ENCODE measurements at places on chromosomes 13 and 19. TPM values are rescaled to one million over a fixed set of nuclear protein-coding genes. Genes with fewer than 3 reads are reported as not detected.
A peak's percentile ranks its signal among the peaks of the same experiment; 100 is the strongest.

Gene SERTAD1
- 9.7 TPM for polyA plus RNA-seq

Gene ETV2
- polyA plus RNA-seq: 1.6 TPM

Gene GPR18
- 0.17 TPM for polyA plus RNA-seq

Gene IGLON5
- 5.2 TPM for polyA plus RNA-seq

Gene ACP7
- polyA plus RNA-seq: 0.20 TPM

Gene PSG4
- not detected for polyA plus RNA-seq

Gene C19orf18
- 1.7 TPM for polyA plus RNA-seq

Gene TLE2
- 27.0 TPM for polyA plus RNA-seq

Gene KIR3DL1
- not detected for polyA plus RNA-seq

Gene PLD3
- polyA plus RNA-seq: 275 TPM

Gene KLK14
- 0.23 TPM for polyA plus RNA-seq

Gene ATP5F1D
- 129 TPM for polyA plus RNA-seq

Gene LILRA1
- polyA plus RNA-seq: 0.43 TPM

Gene ATP4A
- 0.11 TPM for polyA plus RNA-seq

Gene LACC1
- 4.7 TPM for polyA plus RNA-seq

Gene FCER2
- polyA plus RNA-seq: 0.06 TPM

Gene STARD13
- polyA plus RNA-seq: 21.4 TPM

GRCh38 chr13:102710261-102710679 lies 15.4 kb upstream of the METTL21C start:
- DNase-seq: no peak

- no peak for DNase-seq
Observed at GRCh38 chr13:63075126-63075525, 1659.5 kb upstream of the PCDH20 start.

DNA sequence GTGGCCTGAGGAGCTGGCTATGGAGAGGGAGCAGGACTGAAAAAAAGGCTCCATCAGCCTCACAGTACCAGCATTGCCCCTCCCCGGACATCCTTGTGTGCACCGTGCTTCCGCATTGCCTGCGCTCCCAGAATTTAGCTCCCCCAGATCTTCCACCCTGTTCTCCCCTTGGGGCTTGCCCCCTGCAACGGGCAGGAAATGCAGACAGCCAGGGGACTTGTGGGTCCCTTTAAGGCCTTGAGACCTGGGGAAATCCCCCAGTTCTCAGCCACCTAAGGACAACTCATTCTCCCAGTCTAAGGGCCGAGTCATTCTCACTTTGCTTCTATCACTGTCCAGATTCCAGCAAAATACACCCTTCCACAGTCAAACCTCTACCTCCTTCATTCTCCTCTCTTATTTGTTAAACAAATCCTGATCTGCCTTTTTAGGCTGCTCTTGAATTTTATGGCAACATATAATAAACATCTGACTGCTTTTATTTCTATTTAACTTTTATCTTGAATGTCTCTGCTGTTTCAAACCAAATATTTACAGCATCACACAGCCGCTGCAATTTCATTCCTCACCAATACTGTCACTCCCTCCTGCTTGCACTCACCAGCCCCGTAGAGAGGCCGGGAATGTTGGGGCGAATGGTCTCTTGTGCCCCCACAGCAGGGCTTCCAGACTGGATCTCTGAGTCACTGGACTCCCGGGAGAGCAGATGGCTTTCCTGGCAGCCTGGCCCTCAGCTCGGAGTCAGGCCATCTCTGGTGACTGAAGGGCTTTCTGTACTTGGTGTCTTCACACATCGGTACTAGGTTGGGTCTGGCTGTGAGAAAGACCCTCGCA lies 221.9 kb downstream of the TSHZ3 start:
- DNase-seq: no peak

GRCh38 chr13:80975903-80976302 lies 635.0 kb upstream of the SPRY2 start:
- no peak for DNase-seq

DNA sequence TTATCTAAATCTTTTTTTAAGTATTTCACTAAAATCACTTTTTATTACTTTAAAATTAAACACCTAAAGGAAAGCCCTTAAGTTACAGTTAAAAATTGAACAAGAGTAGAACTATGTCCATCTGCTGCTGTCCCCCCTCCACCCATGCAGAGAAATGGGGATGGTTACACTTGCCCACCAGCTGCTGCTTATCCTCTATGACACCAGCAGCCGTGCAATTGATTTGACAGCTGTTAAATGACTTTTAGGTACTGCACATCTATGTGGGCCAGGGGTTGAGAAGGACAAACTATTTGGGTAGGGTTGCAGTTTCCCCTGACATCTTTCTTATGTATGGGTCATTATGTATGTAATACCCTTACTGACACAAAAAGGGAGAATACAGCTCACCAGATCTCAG lies 77.2 kb downstream of the TBC1D4 start:
- DNase-seq: no peak

GRCh38 chr19:32691291-32691951 lies at the start of gene NUDT19:
NUDT19 (plus strand) TSS chr19:32691821; CDS start chr19:32691961, 140 bp downstream.
- peak; percentile 70 for DNase-seq

DNA sequence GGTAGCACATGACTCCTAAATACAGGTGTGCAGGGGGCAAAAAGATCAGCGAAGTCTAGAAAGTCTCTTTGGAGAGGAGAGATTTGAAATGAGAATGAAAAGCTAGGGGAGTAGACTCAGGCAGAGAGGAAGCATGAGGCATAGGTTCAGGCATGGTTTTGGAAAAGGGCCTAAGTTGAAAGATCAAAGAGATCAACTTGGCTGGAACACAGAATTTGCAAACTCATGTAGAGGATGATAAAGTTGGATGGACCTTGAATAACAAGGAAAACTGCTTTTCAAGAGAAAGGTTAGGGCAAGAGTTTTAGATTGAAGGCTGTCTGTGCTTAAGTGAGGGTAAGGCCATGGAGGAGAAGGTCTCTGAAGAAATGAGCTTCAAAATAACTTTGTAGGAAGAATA lies 47.4 kb upstream of the UBAC2 start:
- no peak for DNase-seq

GRCh38 chr13:20161275-20161950 lies 561 bp upstream of the GJA3 start:
- no peak for DNase-seq

GRCh38 chr19:12965017-12965811 lies 4.2 kb upstream of the DAND5 start:
- DNase-seq: peak; percentile 64

DNA sequence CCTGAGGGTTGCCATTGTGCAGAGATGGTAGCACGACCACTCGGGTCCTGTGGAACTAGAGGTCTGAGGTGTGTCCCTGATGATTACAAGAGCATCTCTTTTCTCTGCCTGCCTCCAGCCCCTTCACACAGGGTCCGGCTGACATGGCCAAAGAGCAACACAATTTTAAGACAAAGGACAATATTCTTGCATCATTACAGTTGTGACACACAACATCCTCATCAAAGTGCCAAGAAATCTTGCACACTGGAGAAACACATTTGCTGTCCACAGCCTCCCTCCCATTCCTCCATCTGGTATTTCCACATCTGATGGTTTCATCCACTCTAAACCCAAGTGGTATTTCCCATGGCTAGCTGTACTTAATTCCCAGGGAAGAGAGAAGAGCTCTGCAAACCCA lies 12.8 kb downstream of the COL4A1 start:
- DNase-seq: no peak

- DNase-seq: no peak
Observed at GRCh38 chr13:99078017-99078771, 100.3 kb upstream of the DOCK9 start.

DNA sequence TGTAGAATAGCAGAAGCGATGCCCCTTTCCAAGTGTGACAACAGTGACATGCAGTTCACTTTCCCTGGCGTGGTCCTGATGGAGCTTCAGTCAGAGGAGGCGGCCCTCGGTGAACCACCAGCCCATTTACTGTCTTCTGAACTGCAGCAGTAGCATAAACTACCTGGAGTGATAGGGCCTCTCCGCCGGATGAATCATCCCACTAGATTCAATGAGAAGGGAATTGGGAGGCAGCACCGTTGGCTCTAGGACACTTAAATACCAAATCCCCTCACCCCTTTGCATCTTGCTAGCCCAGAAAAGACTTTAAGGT lies 112.8 kb upstream of the GPR12 start:
- no peak for DNase-seq

DNA sequence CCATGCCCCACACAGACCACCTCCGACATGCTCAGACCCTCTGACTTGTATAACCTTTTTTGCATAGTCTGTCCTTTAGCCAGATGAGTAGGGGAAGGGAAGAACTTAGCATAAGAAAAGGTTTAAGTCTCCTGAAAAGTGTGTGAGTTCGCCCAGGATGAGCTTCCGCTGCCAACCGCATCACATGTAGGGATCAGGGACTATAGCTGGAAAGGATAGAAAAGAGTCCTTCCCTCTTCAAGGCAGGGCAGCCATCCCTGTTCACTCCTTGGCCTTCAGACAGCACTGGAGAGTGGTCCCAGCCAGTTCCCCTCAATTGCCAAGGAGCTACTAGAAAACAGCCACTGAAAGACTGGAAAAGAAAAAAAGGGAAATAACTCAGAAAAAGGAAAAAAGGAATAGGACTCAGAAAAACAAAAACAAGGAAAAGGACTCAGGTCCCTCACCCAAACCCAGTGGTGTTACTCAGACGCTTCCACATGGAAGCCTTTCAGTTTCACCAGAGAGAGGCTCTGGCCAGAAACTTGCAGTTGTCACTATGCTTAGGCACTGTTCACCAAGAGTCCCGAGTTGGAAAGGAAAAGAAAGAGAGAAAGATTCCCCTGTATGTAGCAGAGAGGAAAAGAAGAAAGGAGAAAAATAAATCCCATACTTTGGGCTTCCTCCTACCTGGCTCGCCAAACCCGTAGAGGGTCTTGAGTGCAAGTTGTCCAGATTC lies 5.6 kb upstream of the TM9SF2 start:
- DNase-seq: no peak

- peak; percentile 28 for DNase-seq
Observed at GRCh38 chr13:75635101-75635827, 866 bp upstream of the LMO7 start.

GRCh38 chr19:4049432-4049831 lies 17.3 kb downstream of the ZBTB7A start:
- DNase-seq: no peak

GRCh38 chr13:50613356-50613831 lies 230.1 kb downstream of the DLEU7 start:
- DNase-seq: no peak

DNA sequence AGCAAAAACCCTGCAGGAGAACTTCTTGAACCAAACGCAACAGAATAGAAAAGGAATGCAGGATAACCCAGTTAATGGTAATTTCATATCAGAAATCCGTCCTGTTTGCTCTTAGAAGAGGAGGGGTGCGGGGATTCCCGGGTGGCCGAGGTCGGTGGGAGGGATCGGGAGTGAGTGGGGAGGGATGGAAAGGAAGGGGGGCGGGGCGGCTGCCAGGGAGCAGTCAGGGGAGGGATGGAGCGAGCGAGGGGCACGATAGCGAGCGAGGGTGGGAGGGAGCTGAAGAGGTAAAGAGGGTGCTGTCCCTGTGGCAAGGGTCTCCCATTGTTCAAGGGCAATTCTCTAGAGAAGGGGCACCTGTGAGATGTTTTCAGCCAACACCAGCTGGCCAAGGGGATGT lies 26.5 kb downstream of the CD177 start:
- DNase-seq: no peak

- no peak for DNase-seq
Observed at GRCh38 chr19:1249990-1250436, 1.6 kb downstream of the MIDN start.

- no peak for DNase-seq
Observed at GRCh38 chr13:94182185-94182761, 297.2 kb downstream of the DCT start.

DNA sequence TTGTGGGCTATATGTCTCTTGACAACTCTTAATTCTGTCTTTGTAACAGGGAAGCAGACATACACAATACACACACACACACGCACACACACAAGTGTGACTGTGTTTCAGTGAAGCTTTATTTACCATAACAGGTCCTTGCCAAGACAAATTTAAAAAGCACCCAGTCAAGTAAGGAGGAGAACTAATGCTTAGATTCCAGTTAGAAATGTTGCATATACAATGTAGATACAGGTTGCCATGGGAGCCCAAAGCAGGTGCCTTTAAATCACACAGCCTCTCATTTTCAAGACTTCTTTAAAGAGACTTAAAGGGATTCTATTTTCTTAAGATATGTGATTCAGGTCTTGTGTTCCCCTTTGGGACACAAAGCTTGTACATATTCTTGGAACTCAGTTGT lies 1551.9 kb downstream of the EFNB2 start:
- DNase-seq: no peak

GRCh38 chr13:75271846-75272245 lies 210.1 kb downstream of the TBC1D4 start:
- no peak for DNase-seq

- DNase-seq: no peak
Observed at GRCh38 chr13:113537205-113537604, 46.7 kb upstream of the DCUN1D2 start.

- DNase-seq: no peak
Observed at GRCh38 chr13:32047793-32048192, 16.2 kb downstream of the FRY start.
